ENCODE measurements at places on chromosomes 6 and 20.

GRCh38 chr6:38654263-38654662, 14.5 kb upstream of the BTBD9 start:
- DNase-seq: no peak

- peak; percentile 78 for DNase-seq
Measured at GRCh38 chr20:11454966-11455799, 462.5 kb upstream of the BTBD3 start.

GRCh38 chr6:148790817-148791216, 44.0 kb downstream of the UST start:
- DNase-seq: no peak

- no peak for DNase-seq
Measured at GRCh38 chr6:134925800-134926199, 24.1 kb downstream of the ALDH8A1 start.

- DNase-seq: no peak
Measured at GRCh38 chr6:112203577-112204349, 50.6 kb downstream of the LAMA4 start.

DNA sequence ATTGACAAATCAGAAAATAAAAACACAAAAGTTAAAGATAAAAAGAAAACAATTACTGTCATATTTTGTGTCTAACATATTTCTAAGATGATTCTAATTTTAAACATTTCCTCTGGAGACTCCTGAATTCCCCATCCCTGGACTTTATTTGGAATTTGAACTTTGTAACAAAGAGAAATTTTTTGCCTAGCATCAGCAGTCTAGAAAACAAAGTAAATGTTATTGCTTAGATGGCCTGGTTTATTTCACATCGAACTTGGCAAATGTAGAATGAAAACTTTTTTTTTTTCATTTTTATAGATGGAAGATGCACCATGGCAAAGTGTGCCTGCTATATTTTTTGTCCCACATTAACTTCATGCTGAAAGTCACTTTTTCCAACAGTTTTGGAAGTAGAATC, 159.1 kb downstream of the TBX18 start:
- DNase-seq: no peak

DNA sequence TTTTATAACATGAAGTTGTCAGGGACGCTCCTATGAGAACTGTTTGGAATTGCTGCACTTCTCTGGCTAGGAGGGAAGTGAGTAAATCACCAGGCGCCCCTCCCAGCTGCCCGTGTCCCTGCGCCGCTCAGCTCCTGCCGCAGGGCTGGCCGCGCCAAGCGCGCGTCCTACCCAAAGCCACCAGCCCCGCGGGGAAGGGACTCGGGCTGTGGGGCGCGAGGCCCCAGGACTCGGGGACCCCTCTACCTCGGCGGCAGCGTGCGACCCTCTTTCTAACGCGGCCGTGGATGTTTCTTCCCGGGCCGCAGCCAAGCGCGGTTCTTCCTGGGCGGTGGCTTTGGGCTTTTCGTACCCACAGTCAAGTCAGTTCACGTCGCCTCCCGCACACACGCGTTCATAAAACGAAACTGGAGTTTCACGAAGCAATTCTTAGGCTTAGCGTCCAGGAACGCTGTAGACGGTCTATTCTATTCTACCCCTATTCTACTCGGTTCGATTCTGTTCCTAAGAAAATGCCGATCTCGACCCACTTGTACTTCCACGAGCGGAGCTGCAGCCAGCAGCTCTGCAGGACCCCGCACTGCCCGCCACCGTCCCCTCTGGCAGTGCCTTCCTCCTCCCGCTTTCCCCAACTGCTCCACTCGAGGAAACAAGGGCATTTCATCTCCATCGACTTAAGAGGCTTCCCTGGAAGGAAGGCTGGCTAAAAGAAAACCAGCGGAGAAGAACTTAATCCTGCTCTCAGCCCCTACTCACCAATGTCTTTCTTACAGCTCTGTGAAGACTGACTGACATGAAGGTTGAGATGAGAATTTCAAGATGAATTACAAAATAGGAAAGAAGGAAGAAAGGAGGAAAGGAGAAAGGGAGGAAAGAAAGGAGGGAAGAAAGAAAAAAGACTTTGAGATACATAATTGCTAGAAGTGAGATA, 15.4 kb downstream of the FOXC1 start:
- no peak for DNase-seq

GRCh38 chr6:11609324-11610071, 71.9 kb downstream of the TMEM170B start:
- DNase-seq: peak; percentile 83

DNA sequence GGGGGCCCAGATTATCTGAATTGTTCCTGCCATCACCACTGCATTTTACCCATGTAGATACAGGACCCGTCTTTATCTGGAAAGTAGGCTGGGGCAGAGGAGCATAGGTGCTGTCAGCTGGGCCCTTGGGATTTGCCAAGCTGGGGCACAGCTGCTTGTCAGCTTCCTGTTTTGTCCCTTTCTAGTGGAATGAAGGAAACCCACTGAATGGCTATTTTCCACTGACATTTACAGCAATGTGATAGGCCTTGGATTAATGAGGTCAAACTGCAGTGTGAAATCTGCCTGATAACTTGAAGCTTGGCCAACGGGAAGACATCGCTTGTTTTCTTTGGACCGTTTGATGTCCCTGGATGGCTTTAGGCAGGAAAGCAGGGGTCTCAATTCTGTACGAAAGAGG, 6.7 kb downstream of the PPP1R16B start:
- no peak for DNase-seq

DNA sequence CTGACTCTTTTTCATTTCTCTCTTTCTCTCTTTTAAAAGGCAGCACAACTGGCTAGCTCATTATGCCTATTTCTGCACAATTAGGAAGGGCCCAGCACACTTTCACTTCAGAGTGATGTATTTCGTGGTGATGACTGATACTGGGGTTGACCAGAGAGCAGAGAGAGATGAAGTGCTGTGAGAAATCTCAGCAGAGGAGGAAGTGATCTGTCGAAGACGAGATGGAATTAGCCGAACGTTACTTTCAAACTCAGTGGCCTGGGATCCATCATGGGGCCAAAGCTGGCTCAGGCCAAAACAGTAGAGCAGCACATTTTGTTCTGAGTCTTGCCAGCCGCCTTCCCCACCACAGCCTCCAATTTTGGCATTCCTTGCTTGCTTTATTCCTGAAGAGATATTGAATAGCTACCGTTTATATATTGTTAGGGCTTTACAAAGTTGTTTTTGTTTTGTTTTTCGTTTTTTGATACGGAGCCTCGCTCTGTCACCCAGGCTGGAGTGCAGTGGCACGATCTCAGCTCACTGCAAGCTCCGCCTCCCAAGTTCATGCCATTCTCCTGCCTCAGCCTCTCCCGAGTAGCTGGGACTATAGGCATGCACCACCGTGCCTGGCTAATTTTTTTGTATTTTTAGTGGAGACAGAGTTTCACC, 213.2 kb upstream of the ECI2 start:
- no peak for DNase-seq

GRCh38 chr6:169046021-169046420, 207.6 kb downstream of the THBS2 start:
- DNase-seq: no peak
